ENCODE measurements at places on chromosomes 1 and 21.

GRCh38 chr1:22344329-22344630, 107.4 kb upstream of the ZBTB40 start:
- no peak for DNase-seq

DNA sequence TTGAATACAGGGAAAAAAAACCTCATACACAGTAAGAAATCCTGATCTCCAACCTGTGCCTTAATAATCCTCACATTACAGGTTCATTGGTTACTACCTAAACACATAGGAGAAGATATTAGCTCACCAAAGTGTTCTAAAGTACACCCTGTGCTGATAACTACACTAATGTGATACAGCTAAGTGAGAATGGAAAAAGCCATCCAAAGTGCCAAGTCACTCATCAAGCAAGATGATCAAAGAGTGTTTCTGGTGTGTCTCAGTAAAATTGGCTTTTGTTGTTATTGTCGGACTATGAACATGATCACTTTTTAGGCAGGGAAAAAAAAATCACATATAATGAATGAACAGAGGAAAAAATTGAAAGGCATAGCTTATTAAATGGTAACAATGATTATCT, 31.4 kb downstream of the EPS15 start:
- no peak for DNase-seq

- no peak for DNase-seq
Measured at GRCh38 chr1:94416901-94417727, 1.1 kb upstream of the ABCD3 start.

DNA sequence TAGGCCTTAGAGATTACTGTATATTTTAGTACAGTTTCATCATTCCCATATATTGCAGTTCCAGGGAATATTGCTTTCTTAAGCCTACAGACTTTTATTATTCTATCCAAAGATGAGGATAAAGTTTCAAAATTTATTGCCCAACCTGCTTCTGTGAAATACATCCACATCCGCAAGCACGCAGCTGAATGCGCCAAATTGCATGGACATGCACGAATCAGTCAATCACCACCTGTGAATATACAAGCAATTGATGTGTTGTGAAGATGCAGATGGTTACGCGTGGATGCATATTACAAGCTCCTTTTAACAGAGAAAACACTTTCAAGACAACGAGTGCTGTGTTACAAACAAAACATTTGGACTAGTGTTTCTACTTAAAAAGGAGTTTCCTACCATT, 577.8 kb upstream of the PLXNA2 start:
- no peak for DNase-seq

DNA sequence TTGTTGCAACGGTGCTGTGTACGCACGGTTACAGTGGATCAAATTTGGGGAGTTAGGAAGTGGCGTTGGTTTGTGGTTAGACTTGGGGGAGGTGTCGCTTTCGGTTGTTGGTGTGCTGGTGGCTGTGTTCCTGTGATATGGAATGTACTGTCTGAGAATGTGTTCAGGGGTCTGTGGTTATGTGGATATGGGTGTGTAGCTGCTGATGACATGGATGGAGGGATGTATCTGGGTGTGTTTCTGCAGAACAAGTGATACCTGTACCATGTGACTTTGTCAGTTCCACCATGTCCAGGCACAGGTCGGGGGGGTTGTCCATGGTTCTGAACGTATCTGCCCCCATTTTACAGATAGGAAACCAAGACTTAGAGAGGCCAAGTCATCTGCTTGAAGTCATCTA, 22.7 kb downstream of the PAX7 start:
- no peak for DNase-seq

GRCh38 chr1:19385869-19386591, 73.9 kb downstream of the SLC66A1 start:
- DNase-seq = no peak

- no peak for DNase-seq
Measured at GRCh38 chr1:224923726-224924125, 5.7 kb upstream of the DNAH14 start.

GRCh38 chr1:82226186-82226505, 425.4 kb downstream of the ADGRL2 start:
- no peak for DNase-seq

DNA sequence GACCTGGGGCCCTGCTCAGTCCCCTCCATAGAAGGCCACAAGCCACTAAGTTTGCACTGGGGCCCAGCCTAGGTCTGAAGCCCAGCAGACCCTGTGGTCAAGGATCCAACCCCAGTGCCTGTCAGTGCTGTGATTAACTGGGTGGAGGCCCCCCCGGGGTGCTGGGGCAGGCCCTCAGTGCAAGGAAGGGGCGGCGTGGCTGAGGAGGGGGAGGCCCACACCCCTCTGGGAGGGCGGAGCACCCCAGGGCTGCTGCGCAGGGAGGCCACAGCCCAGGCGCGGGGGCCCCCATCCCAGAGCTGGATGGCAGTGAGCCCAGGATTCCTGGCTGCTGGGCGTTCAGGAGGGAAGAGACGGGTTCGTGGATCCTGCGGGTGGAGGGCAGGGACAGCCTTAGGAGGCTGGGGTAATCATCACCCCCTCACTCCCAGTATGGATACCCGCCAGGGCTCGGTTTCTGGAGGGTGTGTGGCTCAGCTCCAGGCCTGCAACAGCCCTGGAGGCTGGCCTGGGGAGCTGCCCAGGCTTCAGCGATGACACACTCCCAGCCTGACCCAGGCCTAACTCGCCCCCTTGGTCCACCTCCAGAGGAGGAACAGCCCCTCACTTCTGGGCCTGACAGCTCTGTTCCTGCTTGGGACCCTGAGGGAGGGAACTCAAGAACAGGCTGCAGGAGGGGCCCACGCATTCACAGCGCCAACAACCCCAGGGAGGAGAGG, 890 bp downstream of the GJC2 start:
- no peak for DNase-seq

DNA sequence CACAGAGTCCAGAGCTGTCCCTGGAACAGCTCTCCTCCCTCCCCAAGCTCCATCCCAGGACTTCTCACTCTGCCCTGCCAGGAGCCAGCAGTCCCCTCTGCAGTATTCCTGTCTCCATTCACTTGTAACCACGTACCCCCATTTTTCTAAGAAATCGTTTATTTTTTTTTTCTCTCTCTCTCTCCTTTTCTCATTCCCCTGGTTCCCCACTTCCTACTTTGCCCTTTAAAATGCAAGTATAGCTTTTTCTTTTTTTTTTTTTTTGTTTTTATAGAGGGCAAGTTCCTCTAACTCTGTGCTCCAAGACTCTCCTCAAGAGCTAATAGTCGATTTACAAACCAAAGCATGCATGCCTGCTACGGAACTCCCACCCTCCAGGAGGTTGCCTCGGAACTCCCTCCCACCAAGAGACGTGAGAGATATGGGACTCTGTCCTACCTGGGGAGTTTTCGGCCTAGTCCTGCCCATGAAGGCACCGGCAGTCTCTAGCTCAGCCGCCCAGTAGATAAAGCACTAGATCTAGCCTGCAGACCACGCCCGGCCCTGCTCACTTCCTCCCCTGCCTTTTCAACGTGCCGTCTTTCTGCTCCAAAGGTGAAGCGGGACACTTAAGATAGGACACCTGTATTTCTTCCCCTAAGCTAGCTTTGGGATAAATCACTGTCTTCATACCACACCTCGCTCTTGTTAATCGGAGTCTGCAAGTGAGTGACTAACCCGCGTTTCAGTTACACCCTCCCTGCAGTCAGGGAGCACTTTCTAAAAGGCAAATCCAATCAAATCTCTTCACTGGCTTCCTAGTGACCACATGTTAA, 27.7 kb downstream of the TNFRSF9 start:
- DNase-seq = no peak

DNA sequence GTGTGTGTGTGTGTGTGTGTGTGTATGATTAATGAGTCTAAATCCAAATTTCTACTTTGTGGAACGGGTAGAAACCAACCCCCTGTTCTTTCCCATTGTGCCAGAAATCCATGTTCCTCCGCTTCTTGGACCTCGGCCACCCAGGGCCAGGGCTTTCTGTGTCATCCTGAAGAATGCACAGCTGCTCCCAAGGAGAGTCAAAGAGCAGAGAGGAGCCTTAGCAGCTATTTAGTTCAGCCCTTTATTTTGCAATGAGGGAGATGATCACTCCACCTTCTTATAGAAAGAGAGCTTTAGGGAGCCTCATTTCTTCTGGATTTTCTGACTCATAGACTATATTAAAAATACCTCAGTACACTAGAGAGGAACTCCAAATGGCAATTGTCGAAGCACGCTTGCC, 489.3 kb upstream of the VAMP3 start:
- no peak for DNase-seq

GRCh38 chr1:219119839-219120238, 53.8 kb upstream of the LYPLAL1 start:
- DNase-seq = no peak

DNA sequence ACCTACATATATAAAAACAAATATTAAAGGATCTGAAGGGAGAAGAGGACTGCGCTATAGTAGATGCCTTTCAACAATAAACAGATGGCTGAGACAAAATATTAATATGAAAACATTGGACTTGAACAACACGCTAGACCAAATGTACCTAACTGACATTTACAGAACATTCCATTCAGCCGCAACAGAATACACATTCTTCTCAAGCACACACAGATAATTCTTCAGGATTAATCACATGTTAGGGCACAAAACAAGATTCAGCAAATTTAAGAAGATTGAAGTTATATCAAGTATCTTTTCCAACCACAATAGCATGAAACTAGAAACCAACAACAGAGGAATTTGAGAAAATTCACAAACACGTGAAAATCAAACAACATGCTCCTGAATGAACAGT, 741.4 kb downstream of the ADGRL2 start:
- no peak for DNase-seq

DNA sequence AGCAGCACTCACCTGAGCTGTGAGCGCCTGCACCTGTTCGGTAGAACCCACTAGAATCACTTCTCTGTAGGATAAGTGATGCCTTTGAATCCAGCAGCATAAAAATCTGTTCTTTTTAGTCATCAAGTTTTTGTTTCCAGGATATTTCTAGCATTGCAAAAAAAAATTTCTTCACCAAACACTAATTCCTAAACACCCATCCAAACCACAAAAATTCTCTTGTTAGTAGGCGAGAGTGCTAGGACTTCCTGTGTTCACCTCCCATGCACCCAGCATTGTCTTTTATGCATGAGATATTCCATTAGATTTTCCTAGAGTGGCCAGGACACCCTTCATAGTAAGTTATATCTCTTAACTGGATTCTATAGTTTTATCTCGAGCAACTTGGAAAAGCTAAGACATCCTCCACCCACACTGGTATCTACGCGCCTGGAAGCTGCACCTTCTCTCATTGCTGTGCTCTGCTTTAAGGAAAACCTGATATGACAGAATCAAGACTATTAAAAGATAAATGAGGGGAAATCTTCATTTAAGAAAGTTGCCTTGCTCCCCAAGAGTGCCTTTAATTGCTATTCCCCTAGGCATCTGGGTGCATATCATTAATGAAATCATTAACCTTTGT, 12.3 kb downstream of the SERTAD4 start:
- DNase-seq = no peak

DNA sequence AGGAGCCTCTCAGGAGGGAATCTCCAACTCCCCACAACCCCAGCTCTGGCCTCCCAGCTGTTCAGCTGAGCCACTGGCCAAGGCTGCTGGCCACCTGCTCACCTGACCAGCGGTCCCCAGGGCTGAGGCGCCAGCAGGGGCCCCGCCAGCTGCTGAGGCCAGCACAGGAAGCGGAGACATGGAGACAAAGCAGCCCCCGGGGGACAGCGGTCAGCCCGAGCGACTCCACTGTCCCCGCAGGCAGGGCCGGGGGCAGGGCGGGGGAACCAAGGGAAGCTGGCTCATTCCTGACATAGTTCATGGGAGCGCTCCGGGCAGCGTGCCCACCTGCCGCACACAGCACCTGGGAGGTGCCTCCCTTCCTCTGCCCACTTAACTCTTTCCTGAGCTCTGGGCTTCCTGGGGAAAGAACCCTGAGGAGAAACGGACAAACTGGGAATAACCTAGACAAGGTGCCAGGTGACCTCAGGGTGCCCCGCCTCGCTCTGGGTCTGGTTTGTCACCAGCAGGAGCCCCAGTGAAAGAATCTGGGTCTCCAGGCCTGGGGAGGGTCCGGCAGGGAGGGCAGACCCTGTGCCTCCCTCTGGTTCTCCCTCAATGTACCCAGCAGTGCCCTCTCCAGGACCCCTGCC, 10.7 kb downstream of the EPHA2 start:
- no peak for DNase-seq

DNA sequence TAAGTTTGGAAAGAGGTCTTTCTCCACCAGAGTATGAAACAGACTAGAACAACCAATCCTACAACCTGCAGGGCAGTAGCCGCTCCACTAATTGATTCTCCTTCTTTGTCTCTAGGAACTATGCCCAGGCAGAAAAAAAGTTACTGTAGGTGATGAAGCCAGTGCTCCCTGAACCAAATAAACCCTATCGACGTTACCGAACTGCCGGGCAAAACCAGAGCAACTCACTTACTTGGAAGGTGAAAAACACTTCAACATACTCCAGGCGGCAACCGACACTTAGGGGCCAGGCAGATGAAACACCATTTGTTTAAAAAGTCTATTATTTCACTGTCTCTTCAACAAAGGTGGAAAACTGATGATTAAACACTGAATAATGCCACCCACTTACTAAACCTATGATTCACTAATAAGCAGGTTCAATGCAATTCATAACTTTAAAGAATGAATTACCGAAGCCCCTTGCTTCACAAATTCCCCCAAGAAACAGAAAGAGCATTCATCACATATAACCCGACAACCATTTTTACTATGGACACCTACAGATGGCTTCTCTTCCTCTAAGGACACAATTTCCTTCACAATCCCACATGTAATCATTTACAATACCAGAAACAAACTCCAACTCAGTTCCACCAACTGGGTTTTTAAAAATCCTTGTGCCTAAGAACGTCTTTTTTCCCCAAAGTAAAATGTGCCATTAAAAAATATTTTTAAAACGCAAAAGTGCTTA, 1.6 kb downstream of the NRIP1 start:
- DNase-seq = peak; percentile 6

DNA sequence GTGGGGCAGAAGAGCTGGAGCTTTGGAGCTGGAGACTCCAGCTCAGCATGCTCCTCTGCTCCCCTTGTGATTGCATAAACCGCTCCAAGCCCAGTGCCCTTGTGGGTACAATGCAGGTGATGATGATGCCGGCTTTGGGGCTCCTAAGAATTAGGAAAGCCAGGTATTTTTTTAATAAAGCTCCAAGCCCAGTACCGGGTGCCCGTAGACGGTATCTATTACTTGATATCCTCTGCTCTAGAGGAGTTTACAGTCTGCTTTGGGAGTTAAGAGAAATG, 27.2 kb downstream of the TENT5C start:
- no peak for DNase-seq

GRCh38 chr1:180241716-180242544, 11.9 kb downstream of the LHX4 start:
- no peak for DNase-seq

All from T follicular helper cell (primary cell).